ENCODE measurements at places on chromosomes 7 and 10.

DNA sequence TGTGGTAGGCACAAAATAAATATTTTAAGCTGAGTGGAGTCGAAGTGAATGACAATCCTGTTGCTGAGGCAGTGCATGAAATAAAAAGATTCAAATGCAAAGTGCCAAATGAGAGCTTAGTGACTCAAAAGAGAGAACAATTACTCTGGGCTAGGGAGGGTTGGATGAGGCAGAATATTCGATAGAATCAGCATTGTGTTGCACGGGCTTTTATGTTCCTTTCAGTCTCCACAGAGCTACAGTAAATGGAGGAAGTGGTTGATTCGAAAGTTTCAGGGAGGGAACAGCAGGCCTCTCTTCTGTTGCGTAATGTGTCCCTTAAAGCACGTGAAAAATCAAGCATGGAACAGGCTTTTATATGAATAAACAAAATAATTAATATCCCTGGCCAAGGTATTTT, 599.3 kb upstream of the CELF2 start:
- no peak for DNase-seq

DNA sequence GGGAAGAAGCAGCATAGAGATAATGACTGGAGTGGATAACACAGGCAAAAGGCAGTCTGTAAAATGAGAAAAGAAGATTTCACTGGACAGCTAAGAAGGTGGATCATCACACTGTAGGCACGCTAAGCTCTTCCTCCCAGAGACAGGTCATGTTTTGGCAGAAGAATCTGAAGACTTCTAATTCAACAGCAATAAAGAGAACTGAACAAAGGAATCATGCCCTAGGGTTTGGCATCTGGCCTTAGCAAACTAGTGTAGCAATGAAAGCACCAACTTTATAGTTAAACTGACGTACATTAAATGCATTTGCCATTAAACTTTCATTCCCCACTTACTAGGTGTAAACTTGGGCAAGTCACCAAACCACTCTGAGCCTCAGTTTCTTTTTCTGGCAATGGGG, 84.4 kb upstream of the SEM1 start:
- no peak for DNase-seq

GRCh38 chr7:114051871-114052331, 133.1 kb upstream of the PPP1R3A start:
- no peak for DNase-seq

DNA sequence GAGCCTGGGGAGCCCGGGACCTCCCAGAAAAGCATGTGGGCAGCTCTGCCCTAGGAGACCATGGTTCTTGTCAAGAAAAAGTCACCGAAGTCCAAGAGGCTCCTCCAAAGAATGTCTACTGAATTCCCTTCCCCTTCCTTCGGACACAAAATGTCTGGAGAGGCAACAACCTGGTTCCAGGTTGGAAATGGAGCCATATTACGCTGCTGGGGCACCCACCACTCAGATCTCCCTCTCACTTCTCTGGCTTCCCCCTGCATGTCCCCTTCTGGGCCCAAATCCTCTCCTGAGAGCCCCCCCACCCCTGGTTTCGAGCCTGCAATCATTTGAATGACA, 52.6 kb downstream of the RGS10 start:
- no peak for DNase-seq

- no peak for DNase-seq
Measured at GRCh38 chr7:126447984-126448383, 804.8 kb downstream of the GRM8 start.

- no peak for DNase-seq
Measured at GRCh38 chr7:27169658-27170425, 4.3 kb downstream of the HOXA10 start.

- DNase-seq, result no peak
Measured at GRCh38 chr7:67765481-67766175, 769.0 kb downstream of the TYW1 start.

GRCh38 chr10:70584909-70585544, 17.5 kb downstream of the PRF1 start:
- peak; percentile 88 for DNase-seq

- DNase-seq, result no peak
Measured at GRCh38 chr7:112763996-112764395, 26.2 kb downstream of the TMEM168 start.

DNA sequence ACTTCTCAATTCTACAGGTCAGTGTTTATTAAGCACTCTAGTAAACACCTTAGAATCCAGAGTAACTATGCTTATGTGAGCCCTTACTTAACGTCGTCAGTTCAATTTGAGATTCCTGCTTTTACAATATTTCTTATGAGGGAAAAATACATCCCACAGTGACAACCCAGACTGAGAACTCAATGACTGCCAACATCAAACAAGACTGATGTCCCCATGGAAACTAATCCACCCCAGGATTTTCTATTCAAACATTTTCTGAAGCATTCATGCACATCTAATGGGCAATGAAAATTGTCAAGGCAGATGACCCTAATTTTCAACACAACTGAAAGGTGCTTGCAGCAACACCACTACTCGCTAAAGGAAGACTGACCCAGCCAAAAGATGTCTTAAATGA, 67.0 kb downstream of the ATE1 start:
- DNase-seq, result no peak

DNA sequence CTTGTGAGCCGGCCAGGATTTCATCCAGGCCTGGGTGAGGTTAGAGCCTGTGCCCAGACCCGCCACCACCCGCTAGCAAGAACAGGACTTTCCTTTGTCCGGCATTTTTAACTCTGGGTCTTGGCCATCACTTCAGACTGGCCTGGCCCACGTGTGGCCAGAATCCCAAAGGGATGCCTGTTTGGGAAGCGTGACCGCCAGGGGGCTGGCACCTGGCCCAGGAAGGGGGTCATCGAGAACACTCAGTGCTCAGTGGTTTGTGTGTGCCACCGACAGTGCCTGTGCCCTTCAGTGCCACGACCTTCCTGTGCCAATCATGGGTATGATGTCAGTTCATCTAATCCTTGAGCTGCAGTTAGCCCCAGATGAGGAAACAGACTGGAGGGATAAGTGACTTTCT, 85.0 kb downstream of the ZMIZ1 start:
- no peak for DNase-seq

DNA sequence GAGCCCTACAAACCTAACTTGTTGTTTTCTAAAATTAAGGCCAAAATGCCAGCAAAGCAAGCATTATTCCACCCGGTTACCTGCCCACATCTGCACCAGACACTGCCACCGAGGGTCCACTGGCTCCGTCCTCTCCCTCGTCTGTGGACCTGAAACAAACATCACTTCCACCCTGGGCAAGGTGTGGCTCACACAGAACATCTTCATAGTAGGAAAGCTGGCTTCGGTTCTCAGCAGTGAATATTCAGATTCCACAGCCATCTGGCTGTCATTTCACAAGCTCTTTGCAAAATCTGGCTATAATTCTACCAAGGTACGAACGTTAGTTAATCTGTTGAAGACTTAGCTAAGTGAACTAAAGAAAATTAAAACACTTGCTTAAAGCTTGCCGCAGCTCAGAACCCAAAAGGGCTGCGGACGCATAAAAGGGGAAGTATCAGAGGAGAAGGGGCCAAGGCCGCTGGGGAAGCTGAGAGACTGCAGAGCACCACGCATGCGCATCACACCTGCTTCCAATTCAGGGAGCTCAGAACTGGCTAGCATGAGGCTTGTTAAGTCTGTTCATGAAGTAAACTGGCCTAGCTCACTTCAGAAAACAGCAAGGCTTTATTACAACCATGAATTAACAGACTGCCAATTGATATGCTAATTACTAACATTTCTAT, 46.1 kb downstream of the PTPRN2 start:
- no peak for DNase-seq

- no peak for DNase-seq
Measured at GRCh38 chr7:47786557-47787248, 161.6 kb downstream of the PKD1L1 start.

DNA sequence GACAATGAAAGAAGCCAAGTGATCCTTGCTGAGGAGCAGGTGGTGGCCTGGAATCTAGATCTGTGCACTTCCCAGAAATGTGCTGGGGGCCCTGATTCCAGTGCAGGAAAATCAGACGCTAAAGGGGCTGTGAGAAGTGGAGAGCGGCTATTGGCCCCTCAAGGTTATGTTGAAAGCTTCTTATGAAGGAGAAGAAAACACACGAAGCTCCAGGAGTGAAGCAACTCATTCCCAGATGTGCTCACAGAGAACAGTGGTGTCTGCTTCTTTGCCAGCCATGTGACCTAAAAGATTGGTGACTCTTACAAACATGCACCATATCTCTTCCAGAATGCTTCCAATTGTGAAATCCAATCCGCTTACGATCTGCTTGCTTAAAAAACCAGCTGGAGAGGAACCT, 679.3 kb upstream of the IGFBP3 start:
- DNase-seq, result no peak

GRCh38 chr10:87671139-87671815, 11.6 kb downstream of the PAPSS2 start:
- DNase-seq, result no peak

- no peak for DNase-seq
Measured at GRCh38 chr7:4269086-4269485, 413.0 kb upstream of the FOXK1 start.

- no peak for DNase-seq
Measured at GRCh38 chr10:73997461-73997786, 492 bp upstream of the VCL start.

- DNase-seq, result no peak
Measured at GRCh38 chr10:75852851-75853484, 421.5 kb downstream of the LRMDA start.

DNA sequence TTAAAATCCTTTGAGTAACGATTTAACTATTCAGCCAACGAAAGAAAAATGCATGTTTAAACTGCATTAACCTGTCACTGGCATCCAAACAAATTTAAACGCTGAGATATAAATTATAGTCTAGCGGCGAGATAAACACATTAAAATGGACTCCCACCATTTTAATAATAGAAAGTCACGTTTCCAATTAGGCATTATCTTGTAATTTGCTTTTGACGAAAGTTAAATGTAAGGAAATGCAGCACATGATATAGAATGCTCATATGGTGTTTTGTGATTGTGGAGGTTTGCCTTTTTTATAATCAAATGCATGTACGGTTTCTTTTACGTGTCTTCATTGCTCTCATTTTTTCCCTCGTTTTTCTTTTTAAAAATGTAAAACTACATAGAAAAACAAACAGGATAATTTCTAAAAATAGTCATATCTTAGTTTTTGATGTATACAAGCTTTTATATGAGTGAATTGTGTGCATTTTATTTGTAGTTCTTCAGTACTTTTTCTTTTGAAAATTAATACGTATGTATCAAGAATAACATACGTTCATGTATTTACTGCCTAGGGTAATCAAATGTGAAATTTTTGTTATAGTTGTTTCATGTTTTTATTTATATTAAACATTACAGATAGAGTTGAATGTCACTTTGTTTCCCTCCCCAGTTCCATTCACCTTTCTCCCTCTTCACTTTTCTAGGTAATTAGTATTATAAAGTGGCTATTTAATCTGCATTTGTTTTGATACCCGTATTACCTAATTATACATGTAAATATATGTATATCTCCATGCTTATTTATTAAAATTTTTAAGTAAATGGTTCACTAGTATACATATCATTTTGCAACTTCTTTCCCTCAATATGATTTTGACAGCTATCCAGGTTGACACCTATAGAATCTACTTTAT, 1.1 kb upstream of the KLF14 start:
- DNase-seq, result no peak

DNA sequence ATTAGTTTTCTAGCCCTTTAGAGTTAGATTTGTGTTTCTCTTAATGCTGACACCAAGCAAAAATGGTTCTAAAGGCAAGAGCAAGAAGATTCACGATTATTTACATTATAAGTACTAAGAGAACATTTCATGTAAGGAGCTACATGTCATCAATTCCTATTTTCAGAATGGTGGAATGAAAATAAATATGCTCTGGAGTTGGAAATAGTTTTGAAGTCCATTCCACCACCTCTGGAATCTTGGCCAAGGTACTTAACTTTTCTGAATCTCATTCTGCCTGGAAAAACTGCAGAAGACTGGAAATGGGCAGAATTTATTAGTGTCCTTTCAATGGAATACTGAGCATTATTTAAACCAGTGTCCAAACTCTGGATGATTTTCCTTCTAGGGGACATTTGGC, 125.1 kb upstream of the RAB11FIP2 start:
- no peak for DNase-seq

- no peak for DNase-seq
Measured at GRCh38 chr7:112093409-112093808, 112.8 kb downstream of the DOCK4 start.

DNA sequence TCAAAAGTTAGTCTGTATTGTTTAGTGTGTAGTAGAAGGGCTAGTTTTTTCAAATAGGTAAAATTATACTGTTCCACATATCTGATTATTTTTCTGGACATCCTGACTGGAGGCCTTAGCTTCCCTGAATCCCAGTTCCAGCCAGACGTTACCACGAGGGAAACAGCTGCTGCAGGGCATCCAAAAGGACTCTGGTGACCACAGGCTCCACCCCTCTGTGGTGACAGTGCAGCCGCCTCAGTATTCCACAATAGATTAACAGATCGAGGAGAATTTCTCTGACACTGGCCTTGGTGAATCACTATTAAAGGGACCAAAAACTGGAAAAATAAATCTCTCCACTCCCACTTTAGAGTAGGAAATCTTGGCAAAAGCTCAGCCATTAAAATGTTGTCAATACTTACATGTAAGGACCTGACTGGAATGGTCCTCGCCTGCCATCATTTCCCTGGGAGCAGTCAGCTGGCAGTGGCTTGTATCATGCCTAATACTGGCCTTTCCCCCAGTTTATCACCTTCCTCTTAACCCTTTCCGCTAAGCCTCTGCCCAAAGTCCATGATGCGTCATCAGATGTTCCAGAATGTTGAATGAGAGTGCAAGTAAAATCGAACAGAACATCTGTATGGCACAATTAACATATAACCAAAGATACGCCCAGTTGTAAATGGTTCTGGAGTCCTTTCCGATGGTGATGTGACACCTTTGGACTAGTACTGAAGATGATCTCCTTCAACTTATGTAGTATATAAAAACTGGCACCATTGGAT, 31.6 kb downstream of the ENO4 start:
- no peak for DNase-seq

GRCh38 chr10:17430647-17431355, 23.6 kb downstream of the ST8SIA6 start:
- DNase-seq, result no peak

DNA sequence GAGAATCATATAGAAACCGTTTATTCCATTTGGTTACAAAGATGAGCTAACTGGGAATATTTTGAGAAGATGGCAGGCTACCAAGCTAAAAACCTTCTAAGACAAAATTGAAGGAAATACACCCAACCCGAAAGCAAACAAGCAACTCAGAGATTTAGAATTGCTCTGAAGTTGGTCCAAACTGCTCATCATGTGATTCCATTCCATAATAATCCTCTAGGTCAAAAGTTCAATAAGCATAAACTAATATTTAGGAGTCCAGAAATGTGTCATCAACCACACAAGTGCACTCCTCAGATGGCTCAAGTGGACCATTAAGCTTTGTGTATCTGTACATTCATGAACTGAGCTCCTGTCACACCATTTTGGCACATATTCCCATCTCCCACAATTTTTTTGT, 28.7 kb downstream of the DGKI start:
- DNase-seq, result no peak

DNA sequence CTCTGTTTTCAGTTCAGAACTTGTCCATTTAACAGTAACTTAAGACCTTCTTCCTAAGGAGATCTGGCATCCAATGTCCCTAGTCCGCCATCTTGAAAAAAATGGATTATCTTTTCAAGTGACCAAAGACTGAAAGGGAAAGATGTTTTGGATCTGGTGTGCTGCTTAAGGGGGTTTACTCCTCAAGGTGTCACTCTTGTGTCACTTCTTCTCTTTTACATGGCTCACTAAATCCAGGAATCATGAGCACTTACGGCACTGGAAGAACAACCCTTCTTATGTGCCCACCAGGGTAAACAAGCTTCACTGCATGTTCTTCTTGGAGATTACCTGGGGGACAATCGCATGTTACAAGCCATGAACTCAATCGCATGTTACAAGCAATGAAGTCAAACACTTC, 43.7 kb downstream of the ANXA8 start:
- no peak for DNase-seq

Data from NCI-H1436 treated with DMSO at 0.1 percent for 48 hours (cell line).